Vein endothelial cell (primary cell): ENCODE measurements at places on chromosomes 16 and 17. TPM values are rescaled to one million over a fixed set of nuclear protein-coding genes. Genes with fewer than 3 reads are reported as not detected.

The CCDC200 gene
- not detected in 2 replicates for total RNA-seq

The RAC3 gene
- 17.0 and 36.3 TPM in 2 replicates for total RNA-seq

The ABCA5 gene
- 21.6 and 23.5 TPM in 2 replicates for total RNA-seq

The GRAP gene
- total RNA-seq: 39.5 and 85.6 TPM in 2 replicates

The IGFALS gene
- not detected in 2 replicates for total RNA-seq

The PRR35 gene
- not detected in 2 replicates for total RNA-seq

The NOXO1 gene
- 0.33 TPM in 1 of 2 replicates, not detected in the other for total RNA-seq

The PTX4 gene
- total RNA-seq: 0.19 TPM in 1 of 2 replicates, not detected in the other

The KCTD2 gene
- 17.3 and 19.7 TPM in 2 replicates for total RNA-seq

The KIF18B gene
- total RNA-seq: 4.2 and 8.8 TPM in 2 replicates

The KRT23 gene
- total RNA-seq: not detected in 2 replicates

The HES7 gene
- 0.19 and 0.33 TPM in 2 replicates for total RNA-seq

The TOX3 gene
- not detected in 2 replicates for total RNA-seq

The SARM1 gene
- 4.2 and 6.2 TPM in 2 replicates for total RNA-seq
